ENCODE measurements at places on chromosomes 1 and 21.

GRCh38 chr1:245863566-245864184, 643.4 kb downstream of the SMYD3 start:
- DNase-seq = no peak

DNA sequence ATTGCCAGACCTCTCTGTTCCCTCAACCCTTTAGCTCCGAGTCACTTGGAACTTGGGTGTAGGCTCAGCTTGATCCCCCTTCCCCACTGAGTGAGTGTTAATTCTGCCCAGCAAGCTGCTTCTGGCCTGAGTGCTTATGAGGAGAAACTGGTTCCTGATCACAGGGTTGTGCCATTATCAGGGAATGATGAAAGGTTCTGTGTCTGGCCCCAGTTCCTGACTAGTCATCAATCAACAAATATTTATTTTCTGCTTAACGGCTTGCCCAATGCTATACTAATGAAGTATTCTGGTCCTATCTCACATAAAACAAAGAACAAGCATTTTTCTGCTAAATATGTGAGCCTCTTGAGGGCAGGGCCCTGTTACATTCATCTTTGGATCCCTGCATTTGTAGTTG, 20.8 kb downstream of the CC2D1B start:
- DNase-seq = no peak

- DNase-seq = no peak
These were observed 346.8 kb downstream of the KIF26B start for GRCh38 chr1:245501633-245502032.

DNA sequence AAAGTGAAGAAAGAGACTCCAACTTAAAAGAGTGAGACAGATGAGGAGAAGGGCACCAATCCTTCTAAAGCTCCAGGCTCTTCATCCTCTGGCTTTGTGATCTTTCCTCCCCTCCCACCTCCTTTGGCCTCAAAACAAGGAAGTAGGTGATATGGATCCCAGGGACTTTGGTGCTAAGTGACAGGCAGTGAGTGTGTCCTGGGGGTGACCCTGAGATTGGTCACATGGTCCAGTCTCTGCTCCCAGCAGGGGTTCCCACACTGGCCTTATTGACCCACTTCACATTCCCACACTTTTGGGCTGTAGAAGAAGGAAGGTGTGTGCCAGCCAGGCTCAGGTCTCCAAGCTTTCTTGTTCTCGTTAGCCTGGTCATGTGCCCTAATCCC, 401.2 kb upstream of the PROX1 start:
- no peak for DNase-seq

- no peak for DNase-seq
These were observed 33.7 kb downstream of the MRPL39 start for GRCh38 chr21:25573409-25574206.

DNA sequence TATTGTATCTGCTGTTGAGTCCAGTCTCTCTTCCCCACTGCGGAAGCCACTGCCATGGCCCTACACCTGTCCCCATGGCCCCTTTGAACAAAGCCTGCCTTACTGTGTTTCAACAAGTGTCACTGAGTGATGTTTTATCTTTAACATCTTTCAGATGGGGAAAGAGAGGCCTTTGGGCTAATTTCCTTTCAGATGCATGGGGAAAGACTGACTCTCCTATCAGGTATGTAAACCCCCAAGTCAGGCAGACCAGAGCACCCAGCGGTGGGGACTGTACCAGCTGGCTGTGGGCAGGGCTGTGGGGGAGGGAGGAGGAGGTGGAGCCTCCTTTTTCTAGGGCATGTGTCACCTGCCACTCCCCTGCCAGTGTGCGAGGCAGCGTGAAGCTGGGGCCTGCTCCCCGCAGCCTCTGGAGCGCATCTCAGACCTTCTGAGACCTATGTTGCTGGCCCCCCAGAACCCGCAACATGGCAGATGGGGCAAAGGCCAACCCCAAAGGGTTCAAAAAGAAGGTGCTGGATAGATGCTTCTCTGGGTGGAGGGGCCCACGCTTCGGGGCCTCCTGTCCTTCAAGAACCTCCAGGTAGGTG, at the start of gene PLA2G2F:
Gene PLA2G2F, plus strand, starts transcription at position 363 of the 590 bp plus-strand sequence. Its CDS starts 105 bp downstream, at position 468.
- DNase-seq = no peak

DNA sequence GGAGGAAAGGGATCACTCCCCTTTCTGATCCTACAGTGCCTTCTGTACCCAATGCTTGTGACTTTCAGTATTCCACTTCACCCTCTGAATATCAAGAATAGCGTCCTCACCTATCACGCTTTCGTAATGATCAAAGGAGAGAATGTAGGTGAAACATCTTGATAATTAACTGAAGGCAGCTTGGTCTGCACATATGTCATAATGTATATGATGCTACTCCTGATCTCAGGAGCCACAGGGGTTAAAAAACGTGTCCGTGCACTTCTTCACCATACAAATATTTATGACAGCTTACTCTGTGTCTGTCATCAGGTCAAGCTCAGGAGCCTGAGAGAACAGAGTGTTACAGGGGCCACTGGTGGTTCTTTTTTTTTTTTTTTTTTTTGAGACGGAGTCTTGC, 1.2 kb upstream of the PIK3C2B start:
- DNase-seq = no peak

DNA sequence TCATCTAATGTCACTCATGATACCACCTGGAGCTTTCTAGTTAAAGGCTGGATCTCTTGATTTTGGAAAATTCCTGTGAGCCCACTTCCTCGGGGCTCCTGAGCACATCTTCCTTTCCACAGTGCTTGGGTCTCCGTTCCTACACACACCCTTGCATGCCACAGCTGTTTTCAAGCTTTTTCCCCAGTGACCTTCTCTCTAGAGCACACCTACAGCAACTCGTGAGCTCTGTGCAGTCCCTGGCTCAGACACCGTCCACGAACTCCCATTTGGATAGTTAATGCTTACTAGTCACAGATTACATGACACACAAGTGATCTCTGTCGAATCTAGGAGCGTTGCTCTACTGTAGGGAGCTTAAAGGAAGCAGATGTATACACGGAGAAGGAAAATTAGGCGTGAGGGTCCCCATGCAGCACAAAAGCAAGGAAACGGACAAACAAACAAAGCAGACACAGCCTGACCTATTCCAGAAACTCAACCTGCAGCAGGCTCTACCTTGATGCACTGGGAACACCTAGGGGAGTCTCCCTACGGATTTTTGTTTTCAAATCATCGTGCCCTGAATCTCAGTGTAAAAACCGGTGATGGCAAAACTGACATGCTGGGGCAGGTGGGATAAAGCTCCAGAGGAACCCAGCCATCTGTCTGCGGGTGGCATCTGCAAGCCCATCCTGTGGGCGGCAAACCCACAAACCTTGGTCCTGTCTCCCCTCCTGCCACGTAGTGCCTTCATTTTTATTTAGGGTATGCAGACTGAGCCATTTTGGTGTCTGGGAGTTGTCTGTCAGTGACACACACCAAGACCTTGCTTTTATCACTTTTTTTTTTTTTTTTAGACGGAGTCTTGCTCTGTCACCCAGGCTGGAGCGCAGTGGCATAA, 177.8 kb downstream of the RUNX1 start:
- DNase-seq = peak; percentile 40

DNA sequence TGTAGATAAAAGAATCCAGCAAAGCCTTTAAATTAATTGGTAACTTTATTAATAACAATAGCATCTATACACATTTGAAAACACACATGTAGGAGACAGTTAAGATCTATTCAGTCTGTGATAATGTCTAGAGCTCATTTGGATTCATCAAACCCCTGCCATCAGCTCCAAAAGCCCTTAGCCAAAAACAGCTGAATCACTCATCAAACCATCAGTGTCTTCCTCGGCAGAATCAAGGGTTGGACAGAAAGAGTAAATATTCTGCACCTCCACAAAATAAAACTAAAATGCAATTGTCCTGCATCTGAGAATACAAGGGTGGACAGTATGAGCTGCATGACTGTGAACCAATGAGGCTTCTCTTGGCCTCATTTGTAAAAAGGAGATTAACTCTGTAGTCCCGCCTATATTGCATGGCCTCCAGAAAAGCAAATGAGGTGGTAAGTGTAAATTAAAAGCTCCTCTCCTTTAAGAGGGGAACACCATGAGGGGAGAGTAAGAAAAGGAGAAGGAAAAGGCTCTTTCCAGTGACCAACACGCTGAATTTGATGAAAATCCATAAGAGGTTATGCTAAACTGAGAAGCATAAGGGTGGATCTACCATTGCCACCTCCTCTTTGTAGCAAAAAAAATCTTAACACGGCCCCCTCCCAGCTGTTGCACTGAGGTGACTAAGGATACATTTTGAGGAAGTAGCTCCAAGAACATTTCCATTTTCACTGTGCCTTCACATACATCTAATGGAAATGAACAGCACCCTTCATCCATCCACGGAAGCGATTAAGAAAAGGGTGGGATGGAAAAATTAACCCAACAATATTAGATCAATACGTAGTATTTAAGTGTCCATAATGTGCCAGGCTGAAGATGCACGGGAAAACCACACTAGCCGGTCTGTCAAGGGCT, 14.7 kb upstream of the BOLA1 start:
- peak; percentile 69 for DNase-seq

DNA sequence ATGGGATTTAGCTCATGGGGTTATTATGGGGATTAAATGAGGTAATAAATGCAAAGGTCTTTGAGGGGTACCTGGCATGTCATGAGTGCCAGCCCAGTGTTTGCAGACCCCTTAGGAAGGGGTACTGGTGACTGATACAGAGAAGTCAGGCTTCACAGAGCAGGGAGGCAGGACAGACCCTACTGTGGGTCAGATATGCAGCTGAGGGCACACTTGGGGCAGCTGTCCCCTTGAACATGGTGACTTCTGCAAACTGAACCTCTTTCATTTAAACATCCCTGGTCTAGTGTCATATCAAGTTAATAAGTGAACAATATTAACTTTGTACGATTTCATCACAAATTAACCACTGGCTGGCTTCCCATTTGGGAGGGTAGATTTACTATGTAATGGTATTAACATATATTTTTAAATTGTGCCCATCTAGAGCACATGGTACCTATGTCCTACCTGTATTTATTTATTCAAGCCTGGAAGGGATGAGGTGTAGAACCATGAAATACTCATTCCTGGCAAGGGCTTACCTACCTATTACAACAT, 25.9 kb downstream of the STPG1 start:
- DNase-seq = no peak

- DNase-seq = no peak
These were observed 18.9 kb downstream of the GPR137B start for GRCh38 chr1:236161230-236161629.

DNA sequence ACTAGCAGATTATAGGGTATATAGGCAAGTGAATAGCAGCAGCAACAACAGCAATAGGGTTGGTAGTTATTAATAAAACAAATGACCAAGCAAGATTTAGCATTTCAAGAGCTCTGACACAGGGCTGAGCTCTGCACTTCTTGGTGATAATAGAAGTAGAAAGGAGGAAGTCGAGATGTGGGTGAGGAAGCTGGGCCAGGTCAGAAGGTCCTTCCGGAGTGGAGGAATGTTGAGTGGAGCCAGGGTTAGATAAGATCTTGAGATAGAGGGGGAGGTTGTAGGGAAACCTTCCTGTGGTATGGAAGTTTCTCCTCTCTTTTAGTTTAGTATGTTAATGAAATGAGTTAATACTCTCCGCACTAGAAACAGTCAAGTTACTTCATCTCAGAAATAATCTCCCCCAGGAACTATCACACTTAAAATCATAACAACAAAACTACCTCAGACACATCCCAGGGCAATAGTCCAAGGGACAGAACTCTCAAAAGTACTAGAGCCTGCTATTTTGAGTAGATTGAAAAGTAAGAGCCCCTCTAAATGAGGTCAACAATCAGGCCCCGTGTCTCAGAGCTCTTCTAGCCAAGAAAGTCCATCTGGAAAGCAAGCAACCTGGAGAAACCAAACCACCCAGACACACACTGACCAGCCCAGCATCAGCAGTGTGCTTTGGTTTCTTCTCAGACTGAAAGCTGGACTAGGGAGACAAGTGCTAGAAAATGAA, 45.4 kb upstream of the ATP1B1 start:
- DNase-seq = no peak

DNA sequence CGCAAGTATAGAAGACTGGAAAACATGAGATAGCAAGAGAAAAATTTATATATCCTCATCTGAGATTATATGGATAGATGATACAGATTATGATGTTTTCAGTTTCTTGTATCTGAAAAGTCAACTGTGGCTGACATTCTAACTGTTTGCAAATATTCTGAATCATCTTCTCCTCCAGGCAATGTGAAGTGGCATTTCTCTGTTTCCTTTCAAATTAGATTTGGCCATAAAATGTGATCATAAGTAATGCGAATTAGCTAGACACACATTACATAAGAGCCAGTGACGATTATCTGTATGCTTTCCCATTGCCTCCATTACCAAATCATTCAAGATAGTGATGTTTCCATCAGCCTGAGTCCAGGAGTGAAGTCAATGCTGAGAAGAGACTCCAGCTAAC, 265.2 kb downstream of the BRINP3 start:
- DNase-seq = no peak

GRCh38 chr1:61082311-61083012, at the start of gene NFIA:
Gene NFIA (plus strand): TSS chr1:61082561.
- DNase-seq = peak; percentile 43

- DNase-seq = peak; percentile 43
These were observed 125.2 kb downstream of the PCBP3 start for GRCh38 chr21:45768740-45769048.

GRCh38 chr21:25428537-25428936, 178.7 kb downstream of the MRPL39 start:
- no peak for DNase-seq

DNA sequence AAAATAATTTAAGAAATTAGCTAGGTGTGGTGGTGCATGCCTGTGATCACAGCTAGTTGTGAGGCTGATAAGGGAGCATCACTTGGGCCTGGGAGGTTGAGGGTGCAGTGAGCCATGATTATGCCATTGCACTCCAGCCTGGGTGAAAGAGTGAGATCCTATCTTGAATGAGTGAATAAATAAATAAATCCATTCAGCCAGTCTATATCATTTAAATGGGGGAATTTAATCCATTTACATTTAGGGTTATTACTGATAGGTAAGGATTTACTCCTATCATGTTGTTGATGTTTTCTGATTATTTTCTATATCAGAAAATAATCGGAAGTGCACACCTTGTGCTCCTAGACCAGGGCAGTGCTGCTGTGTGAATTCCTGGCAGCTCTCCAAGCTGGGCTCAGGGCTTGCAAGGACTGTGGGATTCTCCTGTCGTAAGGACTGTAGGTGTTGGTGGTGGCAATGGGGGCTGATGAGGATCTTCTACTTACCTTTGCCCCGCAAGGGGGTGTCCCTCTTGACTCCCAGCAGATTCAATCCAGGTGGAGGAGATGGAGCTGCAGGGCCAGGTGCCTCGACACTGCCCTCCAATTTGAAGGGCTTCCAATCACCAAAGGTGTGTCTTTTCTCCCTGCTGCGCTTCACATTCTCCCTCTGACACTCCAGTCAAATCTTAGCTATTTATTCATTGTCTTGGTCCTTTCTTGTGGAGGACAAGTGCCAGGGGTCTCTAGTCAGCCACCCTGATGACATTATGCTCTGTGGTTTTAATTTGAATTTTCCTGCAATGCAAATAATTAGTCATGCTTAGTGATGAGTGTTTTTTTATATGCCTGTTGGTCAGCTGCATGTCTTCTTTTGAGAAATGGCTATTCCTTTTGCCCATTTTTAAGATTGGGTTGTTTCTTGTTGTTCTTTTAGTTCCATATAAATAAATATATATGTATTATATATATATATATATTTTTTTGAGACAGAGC, 14.1 kb upstream of the TRAPPC10 start:
- DNase-seq = no peak

- DNase-seq = no peak
These were observed 163.6 kb downstream of the ST6GALNAC3 start for GRCh38 chr1:76238094-76238628.

Data from NCI-H524 (cell line).